ENCODE measurements at places on chromosomes 1 and 21. TPM values are rescaled to one million over a fixed set of nuclear protein-coding genes. Genes with fewer than 3 reads are reported as not detected.

GRCh38 chr1:23953020-23953419 lies 6.6 kb upstream of the PNRC2 start:
- peaks cover 25% of the 10 kb centered on the region for H3K4me1 ChIP-seq
- no peak overlapping the region for H3K4me3 ChIP-seq
- H3K27me3 ChIP-seq, result no peaks in the 10 kb centered on the region
- H3K36me3 ChIP-seq, result no peaks in the 10 kb centered on the region

GRCh38 chr1:78855258-78855657 lies 151.3 kb downstream of the ADGRL4 start:
- no peak overlapping the region for H3K27ac ChIP-seq
- H3K4me3 ChIP-seq, result no peak overlapping the region
- no peaks in the 10 kb centered on the region for H3K27me3 ChIP-seq
- H3K4me1 ChIP-seq, result peaks cover 5% of the 10 kb centered on the region
- H3K36me3 ChIP-seq, result no peaks in the 10 kb centered on the region

The DLGAP3 gene
- total RNA-seq, result 0.54 TPM

The PRMT2 gene
- 56.7 TPM for total RNA-seq

DNA sequence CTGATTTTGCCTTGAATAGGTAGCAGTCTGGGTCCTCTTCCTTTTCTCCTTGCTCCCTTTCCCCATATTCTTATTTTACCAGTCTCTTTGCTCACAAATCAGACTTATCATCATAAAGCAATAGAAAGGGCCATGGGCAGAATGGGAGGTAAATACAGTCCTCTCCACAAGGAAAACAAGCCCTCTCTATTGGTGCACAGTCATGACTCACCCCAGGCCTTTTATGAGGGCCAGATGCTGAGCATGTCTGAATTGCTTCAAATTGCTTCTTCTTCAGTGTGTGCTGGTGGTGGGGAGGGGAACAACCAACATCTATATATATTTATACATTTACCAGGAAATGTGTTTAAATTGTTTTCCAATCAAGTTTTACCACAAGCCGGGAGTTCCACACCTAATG lies 75.2 kb downstream of the GFI1 start:
- no peaks in the 10 kb centered on the region for H3K27me3 ChIP-seq
- H3K4me1 ChIP-seq, result peaks cover 39% of the 10 kb centered on the region

DNA sequence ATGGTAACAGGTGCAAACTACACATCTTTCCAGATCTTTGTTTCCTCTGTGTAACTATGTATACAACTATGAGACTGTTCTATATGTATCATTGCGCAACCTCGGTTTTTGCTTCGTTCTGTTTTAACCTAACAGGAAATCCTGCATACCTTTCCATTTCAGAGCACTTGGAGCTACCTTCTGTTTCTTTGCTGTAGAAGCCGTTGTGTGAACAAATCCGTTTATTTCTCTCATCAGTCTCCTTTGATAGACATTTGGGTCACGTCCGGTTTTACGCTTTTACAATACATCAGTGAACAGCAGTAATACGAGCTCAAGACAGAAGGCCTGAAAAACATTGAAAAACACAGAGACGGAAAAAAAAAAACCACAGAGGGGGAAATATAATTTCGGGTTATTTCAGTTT lies 10.5 kb downstream of the ATP5IF1 start:
- H3K27ac ChIP-seq, result peak overlapping the region; percentile 93
- H3K4me1 ChIP-seq, result peaks cover 45% of the 10 kb centered on the region
- H3K27me3 ChIP-seq, result no peaks in the 10 kb centered on the region
- DNase-seq, result peak; percentile 89

The POMGNT1 gene
- total RNA-seq, result 75.1 TPM

The KCNA3 gene
- 29.5 TPM for total RNA-seq

GRCh38 chr1:94858276-94858675 lies 38.1 kb downstream of the SLC44A3 start:
- no peak overlapping the region for H3K4me3 ChIP-seq
- H3K27me3 ChIP-seq, result peaks cover 18% of the 10 kb centered on the region
- no peak for DNase-seq
- no peaks in the 10 kb centered on the region for H3K36me3 ChIP-seq

DNA sequence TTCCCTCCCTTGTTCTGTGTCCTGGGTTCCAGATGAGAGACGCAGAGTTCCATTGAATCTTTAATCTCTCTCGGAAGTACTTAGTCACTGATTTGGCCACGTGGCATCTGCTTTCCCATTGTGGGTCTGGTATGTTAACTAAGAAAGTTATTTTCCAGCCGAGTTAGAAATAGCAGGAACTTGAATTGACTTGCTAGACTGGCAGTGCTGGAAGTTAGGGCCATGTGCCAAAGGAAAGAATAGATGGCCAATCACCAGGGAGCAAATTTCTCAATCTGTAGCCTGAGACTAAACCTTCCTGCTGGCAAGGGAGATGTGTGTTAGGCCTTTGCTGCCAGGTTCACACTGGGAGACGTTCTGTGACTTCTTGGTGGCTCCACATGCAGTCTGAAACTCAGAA lies 24.2 kb upstream of the SLFNL1 start:
- no peak overlapping the region for H3K27ac ChIP-seq
- H3K36me3 ChIP-seq, result peaks cover 21% of the 10 kb centered on the region
- H3K4me3 ChIP-seq, result no peak overlapping the region

- peak overlapping the region; percentile 92 for H3K27ac ChIP-seq
- H3K4me3 ChIP-seq, result peak overlapping the region; percentile 67
- H3K4me1 ChIP-seq, result peaks cover 53% of the 10 kb centered on the region
- no peaks in the 10 kb centered on the region for H3K27me3 ChIP-seq
Measured at GRCh38 chr1:235887676-235888075, 21.0 kb upstream of the LYST start.

DNA sequence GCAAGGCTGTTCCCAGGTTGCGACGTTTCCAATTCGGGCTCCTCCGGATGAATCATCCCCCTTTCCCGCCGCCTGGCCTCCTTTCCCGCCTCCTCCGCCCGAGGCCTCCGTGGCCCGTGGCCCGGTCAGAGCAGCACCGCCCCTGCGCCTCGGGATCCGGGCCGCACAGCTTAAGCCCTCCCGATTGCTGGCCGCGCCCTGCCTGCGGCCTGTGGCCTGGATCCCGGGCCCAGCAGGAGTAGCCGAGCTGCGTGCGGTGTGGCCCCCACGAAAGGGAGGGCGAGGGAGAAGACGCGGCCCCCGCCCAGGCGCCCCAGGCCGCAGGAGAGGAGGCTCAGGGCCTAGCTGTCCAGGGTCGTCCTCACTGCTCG lies 1.0 kb downstream of the TMEM200B start:
- H3K27me3 ChIP-seq, result peaks cover 17% of the 10 kb centered on the region
- peak overlapping the region; percentile 69 for H3K4me3 ChIP-seq
- no peak overlapping the region for H3K27ac ChIP-seq
- peaks cover 6% of the 10 kb centered on the region for H3K4me1 ChIP-seq
- peaks cover 14% of the 10 kb centered on the region for H3K36me3 ChIP-seq

DNA sequence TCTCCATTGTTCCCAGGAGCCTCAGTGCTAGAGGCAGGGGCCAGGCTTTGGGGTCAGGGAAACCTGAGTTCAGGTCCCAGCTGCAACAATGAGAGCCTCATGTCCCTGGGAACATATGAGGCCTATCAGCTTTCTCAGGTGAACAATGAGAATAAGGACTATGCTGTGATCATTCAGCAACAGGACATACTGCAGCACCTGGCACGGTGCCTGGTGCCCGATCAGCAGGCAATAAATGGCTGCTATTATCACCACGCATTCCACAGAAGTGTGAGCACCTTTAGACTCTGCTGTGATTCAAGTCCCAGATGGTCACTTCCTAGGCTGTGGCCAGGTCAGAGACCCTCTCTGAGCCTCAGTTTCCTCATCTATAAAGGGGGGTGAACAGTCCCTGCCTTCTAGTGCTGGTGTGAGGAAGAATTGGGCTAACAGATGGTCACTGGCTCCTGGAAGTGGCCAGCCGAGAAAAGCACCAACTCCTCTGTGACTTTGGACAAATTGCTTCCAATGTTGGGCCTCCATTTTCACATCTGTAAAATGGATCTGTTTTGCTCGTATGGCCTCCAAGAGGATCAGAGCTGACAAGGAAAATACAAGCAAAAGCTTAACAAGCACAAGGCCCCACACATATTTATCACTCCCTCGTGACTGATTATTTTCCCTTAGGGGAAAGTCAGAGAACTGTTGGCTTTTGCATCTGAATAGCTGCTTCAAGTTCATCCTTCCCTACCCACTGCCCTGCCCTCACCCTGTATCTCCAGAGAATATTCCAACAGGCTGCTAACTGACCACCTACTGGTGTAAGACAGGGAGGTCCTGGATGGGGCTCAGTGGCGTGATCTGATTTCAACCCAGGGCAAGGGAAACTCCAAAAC lies 1.1 kb downstream of the SLC5A9 start:
- DNase-seq, result no peak

DNA sequence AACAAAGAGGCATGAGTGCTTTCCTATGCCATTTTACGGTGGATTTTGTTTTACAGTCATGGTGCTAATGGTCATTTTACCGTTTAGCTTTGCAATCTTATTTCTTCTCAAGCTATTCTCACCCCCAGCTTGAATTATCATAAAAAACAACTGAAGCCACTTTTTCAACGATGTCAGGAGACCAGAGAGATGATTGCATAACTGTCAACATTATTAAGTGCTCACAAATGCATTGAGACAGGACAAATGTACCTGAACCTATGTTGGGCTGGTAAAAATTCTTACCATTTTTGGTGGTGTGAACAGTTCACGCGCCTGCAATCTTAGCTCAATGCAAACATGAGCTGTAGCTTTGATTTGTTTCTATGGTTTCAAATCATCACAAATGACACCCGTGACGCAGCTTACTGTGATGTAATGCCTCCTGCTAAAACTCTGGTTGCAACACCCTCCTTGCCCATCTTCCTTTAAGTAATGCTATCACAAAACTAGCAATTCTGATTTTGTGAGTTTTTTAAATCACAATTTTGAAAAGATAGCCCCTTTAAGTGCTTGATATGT lies 104.4 kb downstream of the UCHL5 start:
- no peak overlapping the region for H3K27ac ChIP-seq
- no peak for DNase-seq
- no peaks in the 10 kb centered on the region for H3K27me3 ChIP-seq
- H3K36me3 ChIP-seq, result no peaks in the 10 kb centered on the region

DNA sequence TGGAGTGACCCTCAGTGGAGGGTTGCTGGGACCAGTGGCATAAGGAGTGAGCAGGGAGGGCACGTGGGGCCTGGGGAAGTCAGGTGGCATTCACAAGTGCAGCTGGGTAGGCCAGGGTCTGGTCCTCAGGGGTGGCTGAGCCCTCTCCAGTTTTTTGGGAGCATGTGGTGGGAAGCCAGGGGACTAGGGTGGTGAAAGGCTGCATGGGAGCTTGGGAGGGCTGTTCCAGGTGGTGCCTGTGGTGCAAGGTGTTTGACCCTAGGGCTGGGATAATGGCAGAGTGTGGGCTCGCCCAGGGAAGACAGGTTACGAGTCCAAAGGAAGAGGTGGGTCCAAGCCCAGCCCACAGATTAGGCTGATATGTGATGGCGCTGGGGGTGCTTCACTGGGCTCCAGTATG lies 30.5 kb downstream of the MAN1C1 start:
- peaks cover 30% of the 10 kb centered on the region for H3K4me1 ChIP-seq
- no peak overlapping the region for H3K27ac ChIP-seq
- H3K27me3 ChIP-seq, result peaks cover 58% of the 10 kb centered on the region
- H3K4me3 ChIP-seq, result no peak overlapping the region

GRCh38 chr1:24857507-24858133 lies 72.5 kb downstream of the RUNX3 start:
- H3K36me3 ChIP-seq, result no peaks in the 10 kb centered on the region
- peaks cover 31% of the 10 kb centered on the region for H3K27me3 ChIP-seq
- DNase-seq, result no peak
- H3K27ac ChIP-seq, result no peak overlapping the region
- no peak overlapping the region for H3K4me3 ChIP-seq

GRCh38 chr1:186901631-186902030 lies 72.9 kb downstream of the PLA2G4A start:
- no peaks in the 10 kb centered on the region for H3K27me3 ChIP-seq
- H3K27ac ChIP-seq, result no peak overlapping the region
- no peak overlapping the region for H3K4me3 ChIP-seq
- H3K4me1 ChIP-seq, result no peaks in the 10 kb centered on the region

- no peaks in the 10 kb centered on the region for H3K36me3 ChIP-seq
- no peaks in the 10 kb centered on the region for H3K27me3 ChIP-seq
- DNase-seq, result no peak
- H3K4me1 ChIP-seq, result no peaks in the 10 kb centered on the region
- H3K4me3 ChIP-seq, result no peak overlapping the region
- H3K27ac ChIP-seq, result no peak overlapping the region
Measured at GRCh38 chr1:205519541-205520131, 15.2 kb downstream of the CDK18 start.

The GSTM2 gene
- 18.4 TPM for total RNA-seq

DNA sequence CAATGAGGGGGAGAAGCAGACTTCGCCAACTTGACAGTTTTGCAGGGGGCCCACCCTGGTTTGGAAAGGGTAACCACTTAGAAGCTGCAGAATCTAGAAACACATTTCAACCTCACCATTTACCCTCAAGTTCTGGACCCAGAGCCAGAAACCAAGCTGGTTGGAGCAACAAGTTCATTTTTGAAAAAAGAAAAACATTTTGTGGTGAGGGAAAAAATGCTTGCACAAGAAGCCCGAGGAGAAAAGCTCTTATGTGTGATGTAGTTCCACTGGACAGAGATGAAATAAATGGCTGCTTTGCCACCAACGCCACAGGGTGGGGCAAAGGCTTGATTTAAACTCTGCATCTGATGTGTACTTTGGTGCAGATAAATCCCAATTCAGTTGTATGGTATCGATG lies 10.6 kb upstream of the NGF start:
- H3K27ac ChIP-seq, result no peak overlapping the region
- H3K36me3 ChIP-seq, result no peaks in the 10 kb centered on the region
- no peak for DNase-seq

DNA sequence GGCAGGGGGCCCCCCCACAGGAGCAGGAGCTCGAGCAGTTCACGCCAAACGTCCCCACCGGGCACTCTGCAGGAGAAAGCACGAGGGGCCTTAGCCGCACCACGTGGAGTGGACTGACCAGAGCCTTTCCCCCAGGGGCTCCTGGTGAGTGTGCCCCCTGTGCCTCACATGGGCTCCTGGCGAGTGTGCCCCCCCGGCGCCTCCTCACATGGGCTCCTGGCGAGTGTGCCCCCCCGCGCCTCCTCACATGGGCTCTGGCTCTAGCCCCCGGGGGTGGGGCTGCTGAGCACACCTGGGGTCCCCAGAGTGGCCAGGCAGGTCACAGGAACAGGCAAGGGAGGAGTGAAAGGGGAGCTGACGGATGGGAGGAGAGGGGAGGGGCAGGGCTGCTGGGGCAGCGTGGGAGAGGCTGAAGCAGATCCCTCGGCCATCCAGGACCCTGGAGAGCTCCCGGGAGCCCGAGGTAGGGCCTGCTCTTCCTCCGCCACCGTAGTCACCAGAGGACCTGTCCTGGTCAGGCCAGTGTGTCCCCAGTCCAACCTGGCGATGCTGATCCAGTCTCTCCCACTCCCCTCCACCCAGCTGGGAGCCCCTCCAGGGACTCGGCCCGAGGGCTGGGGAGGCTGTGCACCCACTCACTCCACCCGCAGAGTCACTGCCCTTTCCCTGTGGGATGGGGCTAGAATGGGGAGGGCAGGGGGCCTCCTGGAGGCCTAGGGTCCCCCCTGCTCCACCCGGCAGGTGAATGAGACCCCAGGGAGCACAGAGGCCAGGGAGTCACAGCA lies 47.6 kb downstream of the ARHGEF16 start:
- H3K36me3 ChIP-seq, result no peaks in the 10 kb centered on the region
- no peaks in the 10 kb centered on the region for H3K27me3 ChIP-seq
- no peak overlapping the region for H3K27ac ChIP-seq
- no peak for DNase-seq

The KRTAP12-2 gene
- not detected for total RNA-seq

GRCh38 chr1:31781138-31781755 lies 17.1 kb upstream of the ADGRB2 start:
- no peak for DNase-seq
- H3K4me3 ChIP-seq, result no peak overlapping the region
- no peaks in the 10 kb centered on the region for H3K4me1 ChIP-seq
- H3K27ac ChIP-seq, result no peak overlapping the region
- no peaks in the 10 kb centered on the region for H3K36me3 ChIP-seq
